ENCODE measurements at places on chromosomes 1 and 21.

DNA sequence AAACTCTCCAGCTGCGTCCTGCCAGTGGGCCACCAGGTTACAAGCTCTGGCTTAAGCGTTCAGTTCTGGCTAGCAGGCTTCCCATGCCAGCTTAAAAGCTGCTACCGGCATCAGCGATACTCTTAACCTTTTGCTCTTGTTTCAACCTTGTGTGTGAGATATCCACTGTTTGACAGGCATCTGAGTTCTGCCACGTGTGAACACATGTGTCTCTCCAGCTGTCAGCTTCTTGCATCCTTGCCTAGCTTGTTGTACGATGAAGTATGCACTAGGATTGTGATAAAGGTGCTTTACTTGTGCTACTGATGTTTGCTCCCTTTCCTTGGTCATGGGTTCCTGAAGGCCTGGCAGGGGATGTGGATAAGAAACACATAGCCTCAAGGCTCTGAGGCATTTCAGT, 201.6 kb downstream of the PRDM2 start:
- DNase-seq = no peak

DNA sequence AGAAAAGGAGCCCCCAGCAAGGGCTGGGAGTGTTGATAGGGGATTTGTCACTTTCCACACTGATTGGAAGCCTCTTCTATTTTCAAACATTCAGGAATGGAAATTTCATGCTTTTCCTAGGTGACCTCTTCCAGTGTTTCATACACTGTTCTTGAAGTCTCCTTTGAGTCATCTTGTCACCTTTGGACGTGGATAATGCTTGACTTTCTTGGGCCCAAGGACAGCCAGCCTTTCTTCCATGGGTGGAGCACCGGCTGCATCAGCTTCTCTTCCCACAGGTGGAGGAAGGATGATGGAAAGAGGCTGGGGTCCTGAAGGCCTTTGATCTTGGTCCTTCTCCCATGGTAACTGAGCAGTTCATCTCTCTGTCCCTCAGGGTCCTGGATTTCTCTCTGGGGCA, 11.9 kb upstream of the PIGR start:
- no peak for DNase-seq

GRCh38 chr1:45557422-45557944, 6.9 kb downstream of the AKR1A1 start:
- peak; percentile 57 for DNase-seq

GRCh38 chr1:219313961-219314360, 140.3 kb downstream of the LYPLAL1 start:
- DNase-seq = no peak
